ENCODE measurements at places on chromosomes 5 and 9.

GRCh38 chr9:89879701-89880100, 274.9 kb downstream of the GADD45G start:
- no peak for DNase-seq

GRCh38 chr5:17930346-17930745, 296.1 kb downstream of the TAF11L14 start:
- DNase-seq, result no peak

GRCh38 chr9:5438301-5439162, 807 bp upstream of the PLGRKT start:
- DNase-seq, result peak; percentile 21

GRCh38 chr9:110828264-110828663, 159.7 kb downstream of the MUSK start:
- DNase-seq, result no peak

GRCh38 chr9:17462869-17463464, 115.9 kb upstream of the SH3GL2 start:
- no peak for DNase-seq

DNA sequence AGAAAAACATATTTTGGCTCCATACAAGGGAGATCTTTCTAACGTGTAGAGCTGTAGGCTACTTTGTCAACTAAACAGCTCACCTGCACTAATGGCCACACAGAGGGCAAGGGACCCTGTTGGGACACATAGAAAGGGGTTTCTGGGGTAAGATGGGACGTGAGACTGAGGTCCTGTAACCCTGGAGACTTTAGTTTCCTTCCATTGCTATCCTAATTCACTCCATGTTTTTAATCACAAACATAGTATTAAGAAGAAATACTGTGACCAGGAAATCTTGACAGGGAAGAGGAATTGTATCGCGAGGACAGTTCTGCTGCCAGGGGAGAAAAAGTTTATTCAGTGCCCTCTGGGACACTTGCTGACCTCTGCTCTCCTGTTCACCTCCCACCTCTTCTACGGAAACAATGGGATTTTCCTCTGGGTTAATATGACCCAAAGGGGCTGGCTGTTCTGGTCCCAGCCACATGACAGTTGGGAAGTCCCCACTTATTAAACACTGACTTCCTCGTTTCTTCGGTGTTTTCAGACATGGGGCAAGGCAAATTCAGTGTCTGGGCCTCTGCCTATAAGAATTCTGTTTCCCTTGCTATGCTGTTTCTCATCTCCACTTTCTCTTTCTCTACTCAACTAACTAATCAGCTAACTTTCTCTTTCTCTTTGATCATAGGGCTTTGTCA, 106.9 kb upstream of the SEMA6A start:
- no peak for DNase-seq

Measured in NK-92 treated with Interleukin-12 subunit alpha and Interleukin-12 subunit beta, amount 100 ng/mL, for 24 hours (cell line).